ENCODE measurements at places on chromosomes 13 and 19. TPM values are rescaled to one million over a fixed set of nuclear protein-coding genes. Genes with fewer than 3 reads are reported as not detected.

Gene MAG
- 0.07 TPM for total RNA-seq

Gene ABHD13
- 8.0 TPM for total RNA-seq

Gene SCN1B
- 13.8 TPM for total RNA-seq

GRCh38 chr19:50192463-50193211, 10.8 kb upstream of the MYH14 start:
- no peak for DNase-seq

GRCh38 chr19:24062190-24062589, 24.8 kb upstream of the ZNF254 start:
- DNase-seq = no peak

- DNase-seq = no peak
Observed at GRCh38 chr19:30318936-30319335, 53.2 kb upstream of the ZNF536 start.

Gene ZNF681
- 0.26 TPM for total RNA-seq

Data from pulmonary artery endothelial cell (primary cell).